ENCODE measurements at places on chromosomes 4 and X.
A peak's percentile ranks its signal among the peaks of the same experiment; 100 is the strongest.

DNA sequence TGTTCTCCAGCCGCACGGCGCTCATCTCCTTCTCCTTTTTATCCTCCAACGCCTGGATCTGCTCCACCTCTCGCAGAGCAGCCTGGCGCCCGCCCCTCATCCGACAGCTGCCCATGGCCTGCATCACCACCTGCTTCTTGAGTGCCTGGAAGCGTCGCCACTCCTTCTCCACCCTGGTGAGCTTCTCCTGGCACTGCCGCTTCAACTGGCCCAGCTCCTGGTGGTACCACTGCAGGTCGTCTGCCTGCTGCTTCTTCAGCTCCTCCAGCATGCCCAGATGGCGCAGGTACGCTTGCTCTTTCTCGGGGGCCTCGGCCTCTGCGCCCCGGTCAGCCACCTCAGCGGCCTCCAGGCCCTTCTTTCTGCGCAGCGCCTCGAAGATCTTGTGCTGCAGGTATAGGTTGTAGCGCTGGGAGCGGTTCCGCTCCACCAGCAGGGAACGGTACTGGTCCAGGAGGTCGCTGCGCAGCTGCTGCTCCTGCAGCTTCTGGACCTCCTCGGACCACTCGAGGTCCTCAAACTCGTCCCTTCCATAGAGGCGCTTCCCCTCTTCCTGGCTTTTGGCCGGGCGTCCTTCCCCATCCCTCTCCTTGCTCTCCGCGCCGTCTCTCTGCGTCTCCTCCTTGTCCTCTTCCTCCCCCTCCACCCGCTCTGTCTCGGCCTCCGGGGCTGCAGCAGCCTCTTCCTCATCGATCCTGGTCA, 1.2 kb upstream of the TADA2B start:
- peak; percentile 49 for DNase-seq

DNA sequence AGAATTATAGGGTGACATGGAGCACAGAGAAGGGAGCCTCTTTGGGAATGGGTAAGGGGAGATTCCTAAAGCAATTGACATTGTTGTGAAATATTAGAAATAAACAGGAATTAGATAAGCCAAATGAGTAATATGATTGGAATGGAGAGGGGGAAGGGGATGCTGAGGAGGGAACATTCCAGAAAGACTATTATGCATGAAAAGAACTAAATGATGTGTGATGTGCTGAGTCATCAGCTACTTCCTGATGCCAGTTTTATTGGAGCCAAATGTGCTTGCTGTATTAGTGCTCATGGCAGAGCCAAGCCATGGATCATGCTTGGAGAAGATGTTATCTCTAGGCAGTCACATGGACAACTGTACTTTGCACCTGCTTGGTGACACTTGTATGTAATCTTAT, 189.0 kb upstream of the HCCS start:
- DNase-seq = no peak

- DNase-seq = no peak
These were observed 55.9 kb downstream of the NPNT start for GRCh38 chr4:105951198-105951597.

DNA sequence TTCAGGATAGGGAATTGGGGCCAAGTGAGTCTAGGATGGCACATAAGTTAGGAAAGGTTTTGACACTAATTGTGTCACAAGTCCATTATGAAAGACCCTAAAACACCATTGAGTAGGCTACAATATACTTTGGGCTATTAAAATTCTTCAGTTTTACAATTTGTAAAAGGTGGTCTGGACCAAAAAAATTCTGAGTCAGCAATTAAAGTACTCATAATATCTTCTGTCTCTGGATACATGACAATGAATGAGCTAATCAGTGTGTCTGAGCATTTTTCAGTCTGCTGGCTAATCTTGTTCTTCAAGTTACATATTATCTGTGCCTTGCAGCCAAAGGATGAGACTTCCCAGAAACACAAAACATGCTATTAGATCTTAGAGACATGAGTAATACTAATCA, 14.3 kb downstream of the ARMCX1 start:
- no peak for DNase-seq

GRCh38 chr4:98728433-98728832, 70.0 kb upstream of the TSPAN5 start:
- no peak for DNase-seq

DNA sequence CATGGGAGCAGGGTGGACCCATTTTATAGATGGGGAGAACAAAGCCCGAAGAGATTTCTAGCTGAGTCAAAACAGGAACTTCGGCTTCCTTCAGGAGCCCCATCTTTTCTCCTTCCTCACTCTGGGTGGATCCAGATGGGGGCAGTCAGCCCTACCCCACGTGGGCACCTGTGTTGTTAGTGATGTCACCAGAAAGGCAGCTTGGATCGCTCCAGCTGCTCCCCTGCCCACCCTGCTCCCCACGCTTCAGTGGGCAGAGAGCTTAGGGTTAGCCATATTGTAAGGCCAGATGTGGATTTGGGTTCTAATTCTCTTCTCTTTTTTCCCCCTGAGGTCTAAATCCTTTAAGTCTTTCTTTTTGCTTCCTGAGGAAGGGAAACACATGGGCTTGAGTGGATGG, 132.3 kb upstream of the PJA1 start:
- DNase-seq = no peak

GRCh38 chr4:176340871-176341685, 21.3 kb downstream of the SPCS3 start:
- peak; percentile 9 for DNase-seq

DNA sequence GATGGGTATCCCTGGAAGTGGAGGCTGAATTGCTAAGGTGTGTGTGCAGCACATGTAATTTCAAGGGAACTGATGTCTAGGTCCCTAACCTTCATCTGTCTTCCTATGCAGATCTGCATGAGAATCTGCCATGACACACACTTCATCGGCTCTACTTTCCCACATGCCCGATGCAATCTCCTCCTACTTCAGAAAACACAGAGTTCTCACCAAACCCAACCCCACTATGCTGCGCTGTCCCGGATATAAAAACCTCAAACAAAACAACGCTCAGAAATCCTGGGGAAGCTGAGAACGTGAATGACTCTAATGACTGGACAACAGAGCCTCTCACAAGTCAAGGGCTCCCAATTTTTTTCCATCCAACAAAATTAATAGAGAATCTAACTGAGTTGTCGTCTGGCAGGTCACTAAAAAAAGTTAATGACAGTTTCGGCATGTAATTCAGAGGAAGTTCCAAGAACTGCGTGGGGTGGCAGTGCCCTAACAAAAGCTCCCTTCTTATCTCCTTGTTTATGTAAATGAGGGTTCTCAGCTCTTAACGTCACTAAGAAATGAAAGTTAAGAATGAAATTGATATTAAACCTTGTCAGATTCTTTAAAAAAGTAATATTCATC, 39.0 kb downstream of the STX18 start:
- no peak for DNase-seq

DNA sequence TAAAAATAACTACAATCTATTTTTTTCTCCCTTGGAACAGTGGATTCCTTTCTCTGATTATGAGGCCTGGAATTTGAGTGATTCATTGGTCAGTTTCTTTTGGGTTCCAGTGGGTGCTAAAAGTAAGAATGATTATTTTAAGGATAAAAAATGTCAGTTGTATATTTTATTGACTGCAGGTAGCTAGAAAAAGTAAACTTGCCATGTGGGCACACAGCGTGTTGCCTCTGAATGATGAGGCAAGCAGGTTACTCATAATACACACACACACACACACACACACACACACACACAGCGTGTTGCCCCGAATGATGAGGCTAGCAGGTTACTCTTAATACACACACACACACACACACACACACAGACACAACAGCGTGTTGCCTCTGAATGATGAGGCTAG, 13.8 kb downstream of the GALNT7 start:
- DNase-seq = no peak

- no peak for DNase-seq
These were observed 43.7 kb upstream of the NPY2R start for GRCh38 chr4:155164718-155165117.

- no peak for DNase-seq
These were observed 8.2 kb upstream of the GPR78 start for GRCh38 chr4:8571702-8572685.

GRCh38 chr4:104758574-104758973, 263.9 kb upstream of the CXXC4 start:
- DNase-seq = no peak

Data from NCI-H1092 treated with DMSO at 0.1 percent for 48 hours (cell line).